ENCODE measurements at places on chromosomes 7 and 10.
A peak's percentile ranks its signal among the peaks of the same experiment; 100 is the strongest.

GRCh38 chr10:95327367-95327766 is 36.6 kb upstream of the PDLIM1 start:
- DNase-seq = no peak

GRCh38 chr7:66257481-66257880 is 52.3 kb downstream of the TPST1 start:
- DNase-seq = no peak

- DNase-seq = no peak
Observed at GRCh38 chr7:125396466-125397151, 467.0 kb upstream of the POT1 start.

- DNase-seq = no peak
Observed at GRCh38 chr7:129740574-129741410, 129.3 kb downstream of the NRF1 start.

GRCh38 chr7:90968871-90969270 is 295.4 kb upstream of the FZD1 start:
- DNase-seq = no peak

DNA sequence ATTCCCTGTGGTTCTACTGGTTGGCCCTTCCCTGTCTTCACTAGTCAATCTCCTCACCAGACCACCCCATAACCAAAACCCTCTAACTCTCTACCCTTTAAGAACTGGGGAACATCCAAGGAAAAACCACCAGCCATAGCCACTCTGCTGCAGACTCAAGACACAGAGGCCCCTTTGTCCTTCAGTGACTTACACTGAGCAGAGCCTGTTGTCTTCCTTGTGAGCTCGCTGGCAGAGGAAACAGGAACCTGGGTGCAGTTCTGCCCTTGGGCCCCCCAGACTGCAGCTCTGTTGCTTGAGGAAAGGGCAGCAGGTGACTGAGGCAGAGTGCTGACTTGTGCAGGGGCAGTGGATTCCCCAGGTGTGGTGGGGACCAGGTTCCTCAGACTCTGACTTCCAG is 30.6 kb downstream of the ZC3HAV1 start:
- no peak for DNase-seq

DNA sequence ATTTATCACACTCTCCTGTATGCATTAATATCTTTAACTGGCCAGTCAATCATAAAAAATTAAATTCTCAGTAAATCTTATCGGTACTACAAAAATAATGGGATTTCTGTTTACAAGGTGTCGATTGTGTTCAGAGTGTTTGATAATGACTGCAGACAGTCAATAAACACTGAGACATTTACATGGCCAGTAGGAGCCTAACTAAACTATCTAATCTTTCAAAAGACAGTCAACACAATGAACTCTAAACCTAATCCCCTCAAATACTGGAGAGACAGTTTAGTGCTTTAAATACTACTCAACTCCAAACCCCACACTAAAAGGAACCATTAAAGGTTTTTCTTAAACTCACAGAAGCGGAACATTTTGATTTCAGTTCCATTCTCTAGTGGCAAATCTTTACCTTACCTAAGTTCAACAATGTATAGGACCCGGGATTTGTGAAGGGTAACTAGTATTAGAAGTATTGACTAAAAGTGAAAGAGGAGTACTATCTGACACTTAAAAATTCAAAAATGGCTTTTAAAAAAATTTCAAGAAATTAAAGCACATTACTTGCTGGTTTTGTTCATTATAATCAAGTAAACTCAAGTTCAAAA is 37.3 kb upstream of the EXOC6 start:
- no peak for DNase-seq

DNA sequence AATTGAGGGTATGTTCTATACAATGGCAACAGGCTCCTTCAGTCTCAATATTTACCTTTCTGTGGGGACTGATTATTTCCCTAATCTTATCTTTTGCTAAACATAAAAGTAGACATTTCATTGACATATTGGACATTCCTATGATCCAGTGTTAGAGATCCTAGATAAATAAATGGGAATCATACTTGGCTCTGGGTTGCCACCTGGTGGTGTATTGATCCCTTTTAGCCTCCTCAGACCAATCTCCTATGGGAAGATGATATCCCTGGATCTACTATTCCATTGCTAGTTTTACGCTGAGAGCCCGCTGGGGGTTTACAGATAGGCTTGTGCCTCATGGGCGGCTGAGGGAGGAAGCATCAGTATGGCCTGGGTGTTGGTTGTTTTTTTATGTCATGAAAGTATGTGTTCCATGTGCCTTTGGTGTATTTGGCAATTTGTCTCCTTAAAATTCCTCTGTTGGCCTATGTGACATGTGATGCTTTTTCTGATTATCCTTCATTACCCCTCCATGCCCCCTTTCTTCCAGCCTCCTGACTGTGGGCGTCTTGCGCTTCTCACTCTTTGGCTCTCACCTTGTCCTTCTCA is 18.8 kb downstream of the CELF2 start:
- no peak for DNase-seq

DNA sequence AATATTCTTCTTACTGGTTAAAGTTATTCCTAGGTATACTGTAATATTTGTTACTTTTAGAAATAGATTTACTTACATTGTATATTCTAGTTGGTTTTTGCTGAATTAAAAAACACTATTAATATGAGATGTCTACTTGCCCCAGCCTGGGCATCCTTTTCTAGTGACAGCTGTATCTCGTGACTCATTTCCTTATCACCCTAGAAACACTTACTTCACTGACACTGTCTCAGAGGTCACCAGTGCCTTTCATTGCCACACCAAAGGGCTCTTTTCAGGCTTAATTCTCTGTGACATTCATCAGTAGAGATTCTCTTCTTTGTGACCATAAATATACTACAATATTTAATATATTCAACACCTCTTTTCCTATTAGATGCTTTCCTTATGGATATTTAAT is 194.7 kb downstream of the GALNT17 start:
- no peak for DNase-seq

- peak; percentile 19 for DNase-seq
Observed at GRCh38 chr7:98745722-98746318, 124.0 kb downstream of the TMEM130 start.

- no peak for DNase-seq
Observed at GRCh38 chr10:86659161-86659691, 4.9 kb downstream of the OPN4 start.

DNA sequence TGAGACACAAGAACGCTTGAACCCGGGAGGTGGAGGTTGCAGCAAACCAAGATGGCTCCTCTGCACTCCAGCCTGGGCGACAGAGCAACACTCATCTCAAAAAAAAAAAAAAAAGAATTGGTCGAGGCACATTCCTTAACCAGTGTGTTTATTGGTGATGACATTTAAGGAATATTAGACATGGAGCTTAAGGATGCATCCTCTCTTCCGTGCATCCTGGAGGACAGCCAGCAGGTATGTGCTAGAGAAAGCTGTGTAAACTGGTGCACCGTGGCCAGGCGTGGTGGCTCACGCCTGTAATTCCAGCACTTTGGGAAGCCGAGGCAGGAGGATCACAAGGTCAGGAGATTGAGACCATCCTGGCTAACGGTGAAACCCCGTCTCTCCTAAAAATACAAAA is 11.8 kb downstream of the ZKSCAN1 start:
- DNase-seq = no peak

GRCh38 chr10:4943821-4944220 is 19.4 kb upstream of the AKR1C1 start:
- DNase-seq = no peak

DNA sequence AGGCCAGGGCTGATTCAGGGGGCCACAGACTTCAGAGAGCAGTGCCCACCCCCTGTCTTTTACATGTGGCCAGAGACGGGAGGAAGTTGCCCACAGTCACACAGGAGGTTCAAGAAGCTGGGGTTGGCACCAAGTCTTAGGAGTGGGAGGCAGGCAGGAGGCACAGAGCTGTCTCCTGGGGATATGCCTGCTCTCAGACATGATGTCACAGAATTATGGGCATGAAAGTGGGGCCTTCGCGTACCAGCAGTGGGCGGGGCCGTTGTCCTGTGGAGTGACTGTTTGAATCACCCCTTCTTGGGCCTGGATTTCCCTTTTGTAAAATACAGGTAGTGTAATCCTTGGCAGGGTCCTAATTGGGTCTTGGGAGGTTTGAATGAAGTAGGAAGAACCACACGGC is 81.2 kb upstream of the PPIF start:
- DNase-seq = no peak

DNA sequence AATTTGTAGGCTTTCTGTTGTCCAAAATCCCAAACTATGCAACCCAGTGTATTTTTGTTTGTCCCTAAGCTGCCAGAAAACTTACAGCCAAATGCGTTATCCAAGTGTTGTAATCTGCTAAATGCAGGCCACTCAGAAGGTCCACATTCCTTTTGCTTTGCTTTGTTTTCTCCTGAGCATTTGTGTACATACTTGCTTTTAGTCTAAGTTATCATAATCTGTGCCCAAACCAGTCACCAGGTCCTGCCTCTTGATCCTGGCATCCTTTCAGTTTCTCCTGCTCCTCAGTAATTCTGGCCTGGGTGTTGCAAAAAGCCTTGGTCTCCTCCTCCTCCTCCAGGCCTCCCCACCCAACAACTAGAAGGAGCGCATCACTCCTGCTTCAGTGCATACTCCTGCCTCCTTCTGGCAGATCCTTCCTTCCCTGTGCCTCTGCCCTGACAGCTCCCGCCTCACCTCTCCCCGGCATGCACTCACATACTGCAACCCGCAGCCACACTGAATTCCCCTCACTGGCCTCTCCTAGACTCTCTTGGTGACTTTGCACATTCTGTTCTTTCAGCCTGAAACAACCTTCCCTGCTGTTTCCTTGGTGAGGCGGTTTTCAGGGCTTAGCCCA is 2.3 kb downstream of the DENND2A start:
- no peak for DNase-seq

DNA sequence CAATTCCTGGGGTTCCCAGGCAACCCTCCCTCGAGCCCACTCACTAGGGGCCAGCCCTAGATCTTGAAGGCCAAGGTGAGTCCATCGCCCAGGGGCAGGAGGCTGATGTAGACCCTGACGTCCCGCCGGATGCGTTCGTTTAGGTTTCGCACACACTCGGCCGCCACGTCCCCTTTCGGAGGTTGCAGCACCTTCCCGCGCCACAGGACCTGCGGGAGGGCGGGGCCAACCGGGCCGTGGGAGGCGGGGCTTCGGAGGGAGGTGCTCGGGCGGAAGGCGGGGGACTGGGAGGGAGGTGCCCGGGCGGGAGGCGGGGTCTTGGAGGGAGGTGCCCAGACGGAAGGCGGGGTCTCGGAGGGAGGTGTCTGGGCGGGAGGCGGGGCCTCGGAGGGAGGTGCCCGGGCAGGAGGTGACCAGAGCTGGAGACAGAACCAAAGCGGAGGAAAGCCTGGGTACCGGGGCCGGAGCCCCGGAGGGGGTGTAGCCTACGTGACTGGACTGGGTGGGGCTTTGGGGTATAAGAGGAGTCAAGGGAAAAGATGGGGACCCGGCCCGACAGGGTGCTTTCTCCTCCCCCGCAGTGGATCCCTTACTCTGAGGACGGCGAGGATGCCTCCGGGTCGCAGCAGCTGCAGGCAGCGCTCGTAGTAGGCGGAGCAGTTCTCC is 1.6 kb downstream of the COMTD1 start:
- DNase-seq = peak; percentile 73

DNA sequence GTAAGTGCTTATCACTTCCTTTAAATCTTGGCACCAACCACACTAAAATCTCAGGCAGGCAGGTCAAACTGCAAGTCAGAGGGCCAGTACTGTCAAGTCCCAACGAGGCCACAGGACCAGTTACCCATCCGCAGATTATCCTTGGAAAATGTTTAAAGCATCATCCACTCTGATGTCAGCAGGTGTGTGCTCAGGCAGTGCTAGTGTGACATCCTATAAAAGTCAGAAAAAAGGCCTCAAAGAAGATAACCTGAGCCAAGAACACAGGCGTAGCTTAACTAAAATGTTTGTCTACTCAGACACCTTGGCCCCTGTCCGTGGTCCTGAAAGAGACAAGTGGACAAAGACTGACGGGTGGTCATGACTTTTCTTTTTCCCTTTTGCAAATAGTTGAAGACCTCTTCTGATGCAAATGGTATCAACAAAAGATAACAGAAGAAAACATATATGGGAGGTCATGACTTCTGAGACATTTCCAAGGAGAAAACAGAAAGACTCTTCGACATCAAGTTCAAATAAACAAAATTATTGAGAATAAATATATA is 309.3 kb downstream of the KCNMA1 start:
- peak; percentile 4 for DNase-seq

GRCh38 chr10:120511165-120511564 is 54.1 kb downstream of the PLPP4 start:
- DNase-seq = no peak

GRCh38 chr7:91894781-91895480 is 14.4 kb upstream of the MTERF1 start:
- peak; percentile 20 for DNase-seq

DNA sequence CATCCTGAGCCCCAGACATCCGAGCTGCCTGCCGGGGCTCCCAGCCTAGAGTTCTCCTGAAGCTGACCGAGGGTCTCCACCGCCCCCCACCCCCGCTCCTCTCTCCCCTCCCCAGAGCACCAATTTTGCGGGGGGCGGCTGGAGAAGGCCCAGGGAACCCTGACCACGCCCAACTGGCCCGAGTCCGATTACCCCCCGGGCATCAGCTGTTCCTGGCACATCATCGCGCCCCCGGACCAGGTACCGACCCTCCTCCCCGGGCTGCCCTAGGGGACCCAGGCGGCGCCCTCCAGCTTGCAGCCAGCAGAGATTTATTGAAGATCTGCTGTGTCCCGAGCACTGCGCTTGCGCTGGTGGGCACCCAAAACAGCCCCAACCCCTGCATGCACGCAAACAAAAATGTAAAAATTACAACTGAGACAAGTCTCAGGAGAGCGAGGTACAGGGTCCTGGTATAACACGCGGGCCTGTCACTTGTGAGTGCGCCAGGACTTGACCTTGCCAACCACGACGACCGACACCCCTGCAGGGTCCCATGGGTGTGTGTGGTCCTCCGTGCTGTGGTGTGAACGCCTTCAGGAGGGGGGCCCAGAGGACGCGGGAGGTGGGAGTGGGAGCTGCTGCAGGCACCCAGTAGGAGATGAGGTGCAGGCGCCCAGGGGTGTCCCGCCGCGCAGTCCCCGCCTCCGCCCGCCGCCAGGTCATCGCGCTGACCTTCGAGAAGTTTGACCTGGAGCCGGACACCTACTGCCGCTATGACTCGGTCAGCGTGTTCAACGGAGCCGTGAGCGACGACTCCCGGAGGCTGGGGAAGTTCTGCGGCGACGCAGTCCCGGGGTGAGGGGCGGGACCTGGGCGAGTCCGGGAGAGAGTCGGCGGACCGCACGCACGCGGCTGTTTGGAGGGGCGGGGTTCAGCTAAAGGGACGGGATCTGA is 3.1 kb downstream of the PCOLCE start:
- DNase-seq = no peak

- DNase-seq = no peak
Observed at GRCh38 chr10:124270530-124271327, 148.0 kb downstream of the OAT start.

DNA sequence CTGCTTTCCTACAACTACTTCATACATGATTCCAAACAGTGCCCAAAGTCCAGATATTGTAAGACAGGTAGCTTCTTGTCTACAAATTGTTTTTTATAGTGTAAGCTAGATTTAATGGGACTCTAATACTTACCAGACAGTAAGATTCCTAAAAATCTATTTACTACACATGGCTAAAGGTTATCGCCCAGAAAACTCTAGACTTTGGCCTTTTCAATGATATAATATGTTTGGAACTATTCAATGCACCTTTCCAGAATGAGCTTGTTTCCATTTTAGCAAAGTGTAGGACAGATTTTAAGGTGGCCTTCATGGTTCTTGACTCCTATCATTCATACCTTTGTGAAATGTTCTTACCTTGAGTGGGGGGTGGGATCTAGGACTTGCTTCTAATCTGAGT is 951.0 kb downstream of the SORCS1 start:
- no peak for DNase-seq

- DNase-seq = no peak
Observed at GRCh38 chr7:18384491-18385143, 110.9 kb upstream of the HDAC9 start.
